T-helper 2 cell (primary cell): ENCODE measurements at places on chromosomes 16 and 17.

DNA sequence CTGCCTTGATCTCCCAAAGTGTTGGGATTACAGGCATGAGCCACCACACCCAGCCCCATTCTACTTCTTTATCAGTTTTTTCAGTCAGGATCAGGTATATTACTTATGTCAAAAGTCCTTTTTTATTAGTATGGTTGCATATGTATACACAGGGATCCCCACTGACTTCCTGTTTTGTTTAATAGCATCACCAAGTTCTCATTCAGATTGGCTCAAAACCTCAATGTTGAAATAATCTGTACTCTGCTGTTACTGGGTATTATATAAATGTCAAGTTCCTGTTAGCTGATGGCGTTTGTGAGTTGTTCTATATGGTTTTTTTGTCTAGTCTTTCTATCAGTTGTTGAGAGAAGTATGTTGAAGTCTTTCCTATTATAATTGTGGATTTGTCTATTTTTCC lies 168.5 kb downstream of the BCAS3 start:
- no peak for DNase-seq

GRCh38 chr16:23682181-23682580 lies 3.5 kb downstream of the PLK1 start:
- no peak for DNase-seq

DNA sequence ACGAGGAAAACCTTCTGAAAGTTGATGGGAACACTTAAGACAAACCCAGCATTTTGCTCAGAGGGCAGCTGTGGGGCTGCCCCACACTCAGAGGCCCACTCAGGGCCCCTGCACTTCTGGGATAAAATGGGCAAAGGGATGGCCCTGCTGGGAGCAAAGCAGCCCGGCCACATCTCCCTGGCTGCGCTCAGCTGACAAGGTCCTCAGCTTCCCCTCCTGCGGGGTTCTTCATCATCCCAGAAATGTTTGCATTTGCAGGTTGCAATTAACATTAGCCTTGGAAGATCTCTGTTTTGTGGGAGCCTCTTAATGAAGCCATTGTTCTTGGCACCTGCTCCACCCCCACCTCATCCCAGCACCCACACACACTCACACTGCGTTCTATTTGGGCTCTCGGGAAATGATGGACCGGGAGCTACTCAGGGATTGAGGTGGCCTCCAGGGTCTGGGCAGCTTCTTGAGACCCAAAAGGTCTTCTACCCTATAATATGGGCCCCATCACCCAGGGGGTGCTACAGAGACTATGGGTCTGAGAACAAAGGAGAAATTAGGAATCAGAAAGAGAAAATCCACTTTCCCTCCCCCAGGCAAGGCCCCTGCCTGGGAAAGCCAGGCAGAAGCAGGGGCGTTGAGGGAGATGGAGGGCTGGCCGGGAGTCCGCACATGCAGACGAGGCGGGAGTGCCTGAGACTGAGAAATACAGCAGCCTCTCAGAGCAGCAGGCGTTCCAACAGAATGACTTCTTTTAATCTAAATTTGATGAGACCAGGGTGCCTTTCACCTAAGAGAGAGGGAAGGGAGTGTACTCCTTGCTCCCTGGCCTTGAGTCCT lies 53.7 kb upstream of the RPL38 start:
- no peak for DNase-seq

DNA sequence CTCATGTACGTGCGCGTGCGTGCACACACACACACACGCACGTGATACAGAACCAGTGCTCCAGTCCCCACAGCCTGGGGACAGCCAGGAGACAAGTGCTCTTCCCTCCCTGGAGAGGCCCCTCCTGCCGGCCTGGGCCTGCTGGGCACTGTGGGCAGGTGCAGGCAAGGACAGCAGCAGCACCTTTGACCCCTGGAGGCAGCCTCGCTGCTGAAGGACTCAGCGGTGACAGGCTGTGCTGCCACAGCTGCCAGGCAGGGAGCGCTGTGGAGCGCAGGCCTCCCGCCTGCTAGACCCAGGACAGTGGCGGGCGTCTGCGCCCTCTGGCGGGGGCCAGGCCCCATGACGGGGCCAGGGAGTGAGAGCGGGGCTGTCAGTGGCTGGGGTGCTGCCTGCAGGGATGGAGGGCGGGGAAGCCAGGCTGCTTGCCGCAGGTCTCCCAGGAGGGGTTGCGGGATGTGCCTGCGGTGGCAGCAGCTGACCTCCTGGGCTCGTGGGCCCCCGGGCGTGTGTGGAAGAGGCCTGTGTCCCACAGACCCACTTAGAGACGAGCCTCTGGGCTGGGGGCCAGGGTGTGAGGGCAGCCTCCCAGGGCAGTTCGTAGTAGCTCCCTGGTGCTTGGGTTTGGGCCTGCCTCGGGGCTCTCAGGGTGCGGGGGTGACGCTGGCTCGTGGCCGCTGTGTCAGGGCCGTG lies 63.5 kb upstream of the PVALEF start:
- DNase-seq: peak; percentile 82

GRCh38 chr16:23060458-23061320 lies 88.6 kb downstream of the USP31 start:
- peak; percentile 41 for DNase-seq

- no peak for DNase-seq
Measured at GRCh38 chr16:11207646-11208045, 48.4 kb downstream of the SOCS1 start.

- DNase-seq: no peak
Measured at GRCh38 chr17:21530311-21530710, 154.2 kb downstream of the KCNJ12 start.

GRCh38 chr16:4869147-4869805 lies 22.0 kb downstream of the UBN1 start:
- DNase-seq: no peak

GRCh38 chr16:49748322-49748721 lies 107.6 kb downstream of the ZNF423 start:
- no peak for DNase-seq

- DNase-seq: peak; percentile 93
Measured at GRCh38 chr16:67109407-67110135, at the start of gene PHAF1. TSS of gene PHAF1 (plus strand) at chr16:67109941. CDS start at chr16:67110176, 235 bp downstream.

- no peak for DNase-seq
Measured at GRCh38 chr17:13563866-13564265, 37.9 kb downstream of the HS3ST3A1 start.

GRCh38 chr16:85527767-85528297 lies 85.3 kb upstream of the GSE1 start:
- no peak for DNase-seq

DNA sequence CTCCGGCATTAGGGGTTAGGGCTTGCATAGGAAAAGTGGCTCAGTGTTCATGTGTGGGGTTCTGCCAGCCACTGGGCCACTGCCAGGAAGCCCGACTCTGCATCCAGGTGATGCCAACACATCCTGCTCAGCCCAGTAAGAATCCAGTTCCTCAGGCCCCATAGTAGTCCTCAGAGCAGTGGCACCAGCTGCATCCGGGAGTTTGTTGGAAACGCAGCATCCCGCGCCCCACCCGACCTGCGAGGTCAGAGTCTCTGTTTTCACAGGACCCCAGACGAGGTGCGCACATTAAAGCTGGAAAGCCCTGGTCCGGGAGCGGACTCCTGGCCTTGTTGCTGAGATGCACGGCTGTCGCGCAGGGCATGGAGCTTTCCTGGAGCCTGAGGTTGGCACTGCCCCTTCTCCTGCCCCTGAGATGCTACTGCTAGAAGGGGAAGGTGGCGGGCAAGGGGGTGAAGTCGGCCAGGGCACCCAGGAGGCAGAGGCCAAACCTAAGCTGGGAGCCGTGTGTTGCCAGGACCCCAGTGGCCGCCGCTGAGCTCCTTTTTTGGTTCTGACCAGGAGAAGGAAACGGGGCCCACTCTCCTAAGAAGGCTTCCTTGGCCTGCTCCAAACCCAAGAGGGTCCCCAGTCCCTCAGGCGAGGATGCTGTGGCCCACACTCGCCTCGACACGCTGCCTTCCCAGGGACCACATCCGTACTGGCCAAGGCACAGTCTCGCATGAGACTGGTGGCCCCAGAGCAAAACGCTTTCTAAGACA lies 44.4 kb downstream of the NOS2 start:
- DNase-seq: no peak

- DNase-seq: no peak
Measured at GRCh38 chr17:82012640-82013295, 9.9 kb downstream of the CENPX start.

- DNase-seq: peak; percentile 56
Measured at GRCh38 chr17:50956750-50957523, 90.8 kb upstream of the TOB1 start.

DNA sequence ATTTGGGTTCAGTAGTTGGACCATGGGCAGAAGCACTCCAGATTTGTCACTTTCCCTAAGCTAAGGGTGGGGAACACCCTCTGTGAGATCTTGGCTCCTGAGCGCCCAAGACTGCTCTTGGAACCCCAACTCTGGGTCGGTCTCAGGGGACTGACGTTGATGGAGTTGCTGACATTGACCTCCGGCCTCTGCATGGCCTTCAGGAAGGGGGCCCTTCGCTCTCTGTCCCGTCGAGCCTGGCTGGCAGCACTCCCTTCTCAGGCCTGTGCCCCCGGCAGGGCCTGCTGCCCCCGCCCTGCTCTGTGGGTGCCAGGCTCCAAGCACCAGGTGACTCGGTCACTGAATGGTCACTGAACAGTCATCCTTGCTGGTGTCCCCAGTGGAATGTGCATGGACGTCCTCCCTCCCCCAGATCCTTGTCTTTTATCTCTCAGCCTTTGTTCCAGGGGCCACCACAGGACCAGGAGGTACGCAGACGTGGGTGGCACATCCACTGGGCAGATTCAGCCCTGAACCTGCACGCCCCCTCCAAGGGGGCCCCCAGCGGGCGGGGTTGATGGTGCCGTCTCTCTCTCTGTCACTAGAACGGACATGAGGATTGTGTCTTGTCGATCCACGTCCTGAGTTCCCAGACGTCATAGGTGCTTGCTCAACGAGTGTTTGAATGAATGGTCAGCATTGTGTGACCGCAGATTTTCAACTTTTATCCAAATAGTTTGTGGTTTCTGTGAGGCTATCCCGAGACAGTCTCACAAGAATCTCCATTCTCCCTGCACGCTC lies 314.5 kb downstream of the SEC14L1 start:
- no peak for DNase-seq

DNA sequence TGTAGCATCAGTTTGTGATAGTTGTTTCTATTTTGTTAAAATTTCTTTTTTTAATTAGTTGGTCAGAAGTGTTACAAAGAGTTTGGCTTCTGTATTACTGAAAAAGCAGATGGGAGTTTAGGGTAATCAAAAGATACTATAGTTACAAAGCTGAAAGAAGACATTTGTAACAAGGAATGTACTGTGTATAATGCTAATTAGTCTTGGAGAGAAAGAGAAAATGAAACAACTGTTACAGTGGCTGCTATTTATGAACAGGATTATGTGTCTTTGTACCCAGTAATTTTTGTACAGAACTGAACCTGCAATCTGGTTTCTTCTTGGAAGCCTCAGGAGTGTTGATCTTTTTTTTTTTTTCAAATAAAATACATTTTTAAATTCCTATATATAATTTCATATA lies 14.3 kb downstream of the GDPD1 start:
- DNase-seq: no peak

GRCh38 chr17:12046786-12047185 lies 26.1 kb downstream of the MAP2K4 start:
- DNase-seq: no peak

DNA sequence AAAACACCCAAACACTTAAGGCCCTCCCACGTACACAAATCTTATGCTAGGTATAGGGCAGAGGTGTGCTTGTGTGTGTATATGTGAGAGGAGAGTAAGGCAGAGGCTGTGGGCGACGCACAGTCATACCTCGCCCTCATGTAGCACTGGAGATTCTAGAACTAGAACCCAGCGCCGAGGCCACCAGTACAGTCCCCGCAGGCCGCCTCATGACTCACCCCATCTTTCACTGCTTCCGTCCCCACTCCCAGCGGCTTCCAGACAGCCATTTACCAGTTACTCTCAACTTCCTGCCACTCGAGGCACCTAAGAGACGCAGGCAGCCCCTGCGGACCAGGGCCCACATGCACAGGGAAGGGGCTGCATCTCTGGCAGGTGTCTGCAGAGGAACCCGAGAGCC lies 23.2 kb upstream of the CYTH1 start:
- peak; percentile 63 for DNase-seq

- no peak for DNase-seq
Measured at GRCh38 chr16:85459529-85460251, 153.4 kb upstream of the GSE1 start.

GRCh38 chr16:68359398-68360191 lies 48.8 kb downstream of the PRMT7 start:
- DNase-seq: no peak

DNA sequence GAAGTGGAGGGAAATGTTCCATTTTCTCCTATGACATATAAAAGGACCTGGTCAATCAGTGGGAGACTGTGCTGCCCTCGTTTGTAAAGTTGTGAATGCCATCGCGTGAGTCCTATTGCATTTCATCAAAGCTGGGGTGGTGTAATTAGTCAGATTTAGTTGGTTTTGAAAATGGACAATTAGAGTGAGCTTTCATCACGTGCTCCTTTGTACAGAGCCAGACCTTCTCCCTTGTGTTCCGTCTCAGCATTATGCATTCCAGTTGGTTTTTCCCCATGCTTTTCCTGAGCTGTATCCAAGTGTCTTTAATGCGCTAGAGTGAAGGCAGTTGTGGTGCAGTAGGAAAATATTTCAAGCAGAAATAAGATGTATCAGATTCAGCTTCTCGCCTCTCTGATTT lies 10.4 kb downstream of the SEC14L1 start:
- no peak for DNase-seq

DNA sequence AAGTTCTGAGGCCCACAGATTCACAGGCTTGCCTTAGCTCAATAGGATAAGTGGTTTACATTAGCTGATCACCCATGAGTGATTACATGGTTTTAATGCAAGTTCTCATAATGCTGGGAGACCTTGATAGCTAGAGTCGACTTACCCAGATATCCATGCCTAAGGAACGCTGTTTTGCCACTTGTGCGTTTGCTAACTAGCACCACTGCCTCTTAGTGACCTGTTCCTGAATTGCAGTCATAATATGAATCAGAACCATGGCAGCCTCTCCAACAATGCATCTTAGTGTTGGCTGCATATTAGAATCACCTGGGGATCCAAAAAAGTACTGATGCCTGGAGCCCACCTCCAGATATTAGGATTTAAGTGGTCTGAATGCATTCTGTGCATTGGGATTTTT lies 251.1 kb upstream of the CDH5 start:
- no peak for DNase-seq

DNA sequence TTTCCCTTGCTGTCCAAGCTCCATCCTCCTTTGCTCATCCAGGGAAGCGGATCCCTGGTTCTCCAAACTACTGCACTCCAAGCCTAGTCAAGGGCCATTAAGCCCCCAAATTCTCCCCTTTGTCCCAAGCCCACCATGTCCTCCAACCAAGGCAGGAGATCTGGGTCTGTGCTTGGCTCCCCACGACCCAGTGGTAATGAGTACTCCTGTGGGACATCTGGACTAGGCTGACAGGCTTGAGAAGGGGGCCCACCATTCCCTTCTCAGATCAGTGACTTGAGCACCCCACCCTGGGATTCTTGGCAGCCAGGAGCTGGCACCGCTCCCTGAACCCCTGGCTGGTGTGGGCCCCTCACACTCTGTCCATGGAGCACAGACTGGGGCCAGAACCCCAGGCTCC lies 17.1 kb downstream of the OSBPL7 start:
- no peak for DNase-seq

DNA sequence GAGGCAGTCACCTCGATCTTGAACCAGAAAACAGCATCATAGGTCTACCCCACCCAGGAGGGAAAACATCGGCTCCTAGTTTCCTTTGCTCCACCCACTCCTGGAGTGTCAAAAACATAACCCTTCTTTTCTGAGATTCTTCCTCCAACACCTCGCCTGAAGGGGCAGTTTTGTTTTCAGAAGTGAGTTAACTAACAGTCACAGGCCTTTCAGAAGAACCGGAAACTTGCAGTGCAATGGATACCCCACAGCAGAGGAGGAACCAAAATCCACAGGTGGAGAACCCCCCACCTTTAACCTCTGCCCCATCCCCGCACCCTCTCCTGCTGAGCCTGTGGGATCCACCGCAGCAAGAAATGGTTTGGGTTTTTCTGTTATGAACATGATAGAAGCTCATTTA lies 7.8 kb upstream of the TEX2 start:
- DNase-seq: no peak
